ENCODE measurements at places on chromosomes 16 and 17.

GRCh38 chr17:78039581-78039980 is 81.1 kb downstream of the TNRC6C start:
- DNase-seq: no peak

DNA sequence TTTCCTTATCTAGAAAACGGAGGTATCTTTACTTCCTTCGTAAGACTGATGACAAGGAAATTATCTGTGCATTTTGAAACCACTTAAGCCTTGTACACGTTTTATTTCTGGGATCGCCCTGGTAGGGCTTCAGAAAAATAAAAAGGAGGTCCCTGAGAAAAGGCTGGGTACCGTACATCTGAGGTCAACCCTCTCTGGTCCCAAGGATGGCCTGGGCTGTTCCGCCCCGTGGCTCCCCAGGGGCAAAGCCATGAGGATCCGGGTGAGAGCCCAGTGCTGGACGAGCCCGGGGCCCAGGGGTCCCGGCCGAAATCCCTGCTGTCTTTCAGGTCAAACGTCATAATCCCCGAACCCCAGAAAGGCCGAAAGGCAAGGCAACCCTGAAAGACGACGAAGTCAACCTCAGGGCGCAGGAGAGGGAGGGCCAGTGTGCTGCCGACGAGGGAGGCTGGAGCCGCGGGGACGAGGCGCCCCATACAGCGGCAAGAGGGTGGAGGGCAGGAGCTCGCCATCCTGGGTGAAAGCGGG is 656 bp upstream of the FUS start:
- DNase-seq: no peak

DNA sequence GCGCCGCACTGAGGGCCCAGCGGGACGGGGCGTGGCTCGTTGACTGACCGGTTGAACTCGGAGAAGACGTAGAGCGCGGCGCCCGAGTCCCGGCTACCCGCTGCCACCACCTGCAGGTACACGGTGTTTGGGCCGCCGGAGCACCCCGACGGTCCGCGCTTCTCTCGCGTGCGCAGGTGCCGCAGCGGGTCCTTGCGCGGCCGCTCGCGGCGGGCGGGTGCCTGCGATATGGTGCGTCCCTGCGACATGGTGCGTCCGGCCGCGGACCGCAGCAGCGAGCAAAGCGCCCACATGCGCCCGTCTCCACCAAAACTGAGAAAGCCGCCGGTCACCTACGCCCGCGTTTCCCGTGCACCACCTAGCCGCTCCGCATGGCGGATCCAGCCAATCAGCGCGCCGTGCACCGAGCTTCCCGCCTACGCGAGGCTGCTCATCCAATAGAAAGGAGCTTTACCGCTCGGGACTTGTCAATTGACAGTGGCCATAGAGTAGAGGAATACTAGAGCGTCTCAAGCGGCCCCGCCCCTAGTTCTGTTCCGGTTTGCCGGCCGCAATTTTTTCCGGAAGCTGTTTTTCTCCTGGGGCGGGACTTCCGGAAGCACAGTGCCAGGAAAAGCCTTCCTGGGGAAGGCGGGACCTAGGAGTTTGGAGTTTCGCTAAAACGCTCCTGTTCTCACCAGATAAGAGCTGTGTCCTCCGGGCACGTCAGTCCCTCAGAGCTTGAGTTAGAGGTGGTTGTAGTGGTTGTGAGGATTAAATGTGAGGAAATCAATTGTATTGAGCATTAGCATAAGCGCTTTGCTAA is at the start of gene ELAC2:
Gene ELAC2 (minus strand): TSS at position 373 of the 805 bp plus-strand sequence. CDS start 80 bp downstream, at position 293.
- peak; percentile 93 for DNase-seq

GRCh38 chr16:73768786-73769203 is 527.8 kb upstream of the PSMD7 start:
- DNase-seq: no peak

GRCh38 chr16:4506450-4506849 is 30.3 kb downstream of the HMOX2 start:
- peak; percentile 51 for DNase-seq

- no peak for DNase-seq
Measured at GRCh38 chr16:15954814-15955151, 5.4 kb downstream of the ABCC1 start.

GRCh38 chr17:15000661-15001060 is 264.5 kb downstream of the PMP22 start:
- DNase-seq: no peak
